CD8-positive, alpha-beta memory T cell (primary cell): ENCODE measurements at places on chromosomes 3 and 15. TPM values are rescaled to one million over a fixed set of nuclear protein-coding genes. Genes with fewer than 3 reads are reported as not detected.

Gene SSUH2
- total RNA-seq: not detected

Gene NMNAT3
- total RNA-seq: 1.9 TPM

- DNase-seq: no peak
- H3K27me3 ChIP-seq: no peaks in the 10 kb centered on the region
- H3K36me3 ChIP-seq: no peaks in the 10 kb centered on the region
- H3K4me3 ChIP-seq: no peak overlapping the region
- peak overlapping the region; percentile 33 for H3K27ac ChIP-seq
Observed at GRCh38 chr15:63198371-63199250, 9.2 kb downstream of the RAB8B start.

- no peaks in the 10 kb centered on the region for H3K4me1 ChIP-seq
- no peak overlapping the region for H3K4me3 ChIP-seq
- H3K27ac ChIP-seq: no peak overlapping the region
- H3K27me3 ChIP-seq: no peaks in the 10 kb centered on the region
Observed at GRCh38 chr3:40961104-40961857, 238.0 kb upstream of the CTNNB1 start.

- H3K4me1 ChIP-seq: no peaks in the 10 kb centered on the region
- H3K27ac ChIP-seq: no peak overlapping the region
- H3K36me3 ChIP-seq: no peaks in the 10 kb centered on the region
- H3K27me3 ChIP-seq: no peaks in the 10 kb centered on the region
- no peak for DNase-seq
Observed at GRCh38 chr3:104825116-104825515, 541.6 kb upstream of the ALCAM start.

- H3K27ac ChIP-seq: no peak overlapping the region
- H3K27me3 ChIP-seq: no peaks in the 10 kb centered on the region
- H3K36me3 ChIP-seq: no peaks in the 10 kb centered on the region
- DNase-seq: no peak
- H3K4me3 ChIP-seq: no peak overlapping the region
- H3K4me1 ChIP-seq: no peaks in the 10 kb centered on the region
Observed at GRCh38 chr3:43606284-43606683, 15.5 kb downstream of the ANO10 start.

GRCh38 chr15:90823455-90823974 lies 44.9 kb upstream of the FURIN start:
- no peaks in the 10 kb centered on the region for H3K27me3 ChIP-seq
- no peaks in the 10 kb centered on the region for H3K4me1 ChIP-seq
- H3K4me3 ChIP-seq: no peak overlapping the region

DNA sequence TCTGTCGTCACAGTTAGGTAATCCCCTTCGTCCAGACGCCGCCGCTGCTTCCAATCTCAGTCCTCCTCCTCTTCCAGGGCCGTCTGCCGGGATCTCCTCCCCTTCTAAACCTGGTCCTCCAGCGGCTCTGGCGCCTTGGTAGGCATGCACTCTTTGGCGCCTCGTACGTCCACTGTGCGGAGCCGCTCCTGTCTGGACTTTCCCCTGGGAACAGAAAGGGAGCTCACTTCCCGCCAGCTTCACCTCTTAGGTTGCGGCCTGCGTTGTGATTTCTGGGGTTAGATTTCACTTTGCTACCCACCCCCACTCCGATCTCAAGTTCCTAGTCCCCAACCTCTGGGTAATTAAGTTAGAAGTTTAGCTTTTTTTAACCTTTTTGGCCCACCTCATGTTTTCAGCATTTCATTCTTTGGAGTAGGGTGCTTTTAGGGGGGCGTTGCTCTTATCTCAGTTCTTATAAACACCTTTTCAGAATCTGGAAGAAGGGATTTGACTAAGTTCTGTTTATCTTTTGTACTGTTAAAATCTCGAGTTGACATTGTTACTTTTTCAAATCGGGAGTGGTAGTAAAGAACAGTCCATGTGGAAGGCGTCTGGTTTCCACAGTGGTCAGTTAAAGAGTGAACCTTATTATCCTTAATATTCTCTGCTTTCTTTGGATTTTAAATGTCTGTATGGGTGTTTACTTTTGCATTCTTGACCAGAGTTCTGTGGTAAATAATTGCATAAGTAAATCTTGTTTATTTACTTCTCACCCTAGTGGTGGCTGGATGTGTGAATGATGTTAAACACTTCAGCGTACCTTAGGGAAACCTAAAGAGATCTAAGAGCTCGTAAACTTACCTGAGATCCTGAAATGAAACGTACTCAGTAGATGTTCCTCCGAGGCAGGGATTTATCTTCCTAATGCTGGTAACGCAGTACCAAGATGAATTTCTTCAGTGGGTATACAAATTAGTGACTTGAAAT lies 611 bp downstream of the CTDSPL2 start:
- peak overlapping the region; percentile 91 for H3K4me3 ChIP-seq
- DNase-seq: peak; percentile 13
- H3K4me1 ChIP-seq: peaks cover 24% of the 10 kb centered on the region
- H3K27me3 ChIP-seq: no peaks in the 10 kb centered on the region
- peak overlapping the region; percentile 95 for H3K27ac ChIP-seq

- H3K27ac ChIP-seq: peak overlapping the region; percentile 17
- no peak for DNase-seq
- H3K27me3 ChIP-seq: no peaks in the 10 kb centered on the region
Observed at GRCh38 chr3:183975981-183976662, 41.6 kb downstream of the ABCC5 start.

Gene RFC4
- total RNA-seq: 106 TPM

- no peak for DNase-seq
- H3K4me3 ChIP-seq: no peak overlapping the region
- H3K36me3 ChIP-seq: no peaks in the 10 kb centered on the region
- no peak overlapping the region for H3K27ac ChIP-seq
- H3K27me3 ChIP-seq: no peaks in the 10 kb centered on the region
Observed at GRCh38 chr3:170670504-170670903, 84.6 kb upstream of the SLC7A14 start.

GRCh38 chr15:71588746-71589145 lies 221.6 kb upstream of the NR2E3 start:
- no peaks in the 10 kb centered on the region for H3K27me3 ChIP-seq
- DNase-seq: no peak
- no peak overlapping the region for H3K27ac ChIP-seq
- H3K36me3 ChIP-seq: no peaks in the 10 kb centered on the region
- no peak overlapping the region for H3K4me3 ChIP-seq

Gene HCLS1
- total RNA-seq: 197 TPM
